ENCODE measurements at places on chromosomes 3 and 15.

DNA sequence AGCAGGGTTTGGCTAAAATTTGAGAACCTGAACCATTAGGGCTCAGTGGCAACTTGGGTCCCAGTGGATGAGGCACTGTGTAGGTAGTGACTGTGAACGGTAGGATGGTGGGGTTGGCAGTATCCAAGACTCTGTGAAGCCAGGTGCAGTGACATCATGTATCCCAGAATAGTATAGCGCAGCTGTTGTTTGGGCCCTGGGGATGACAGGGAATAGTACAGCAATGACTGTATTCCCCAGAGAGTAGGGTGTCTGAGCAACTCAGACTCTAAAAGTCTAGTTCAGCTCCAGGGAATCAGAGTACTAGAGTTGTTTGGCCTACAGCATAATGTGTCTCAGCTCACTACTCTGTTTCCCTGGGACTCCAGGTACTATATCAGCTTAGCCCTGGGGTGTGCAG, 20.7 kb upstream of the PPP2R3A start:
- no peak for DNase-seq

DNA sequence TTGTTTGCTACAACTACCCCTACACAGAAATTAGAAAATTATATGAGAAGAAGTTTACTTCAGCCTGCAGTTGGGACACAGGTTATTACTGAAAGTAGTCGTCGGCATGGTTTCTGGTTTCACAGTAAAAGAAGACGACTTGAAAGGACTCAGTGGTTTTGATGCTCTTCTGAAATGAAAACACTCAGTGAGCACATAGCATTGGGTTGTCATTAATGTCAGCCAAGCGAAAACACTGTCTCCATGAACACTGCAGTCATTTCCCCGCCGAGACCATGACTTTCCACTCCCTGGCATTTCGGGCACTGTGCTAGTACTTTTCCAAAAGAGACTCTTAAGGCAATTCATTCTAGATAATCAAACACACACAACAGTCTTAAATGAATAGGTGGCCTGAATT, 69.2 kb upstream of the ICE2 start:
- peak; percentile 71 for DNase-seq

DNA sequence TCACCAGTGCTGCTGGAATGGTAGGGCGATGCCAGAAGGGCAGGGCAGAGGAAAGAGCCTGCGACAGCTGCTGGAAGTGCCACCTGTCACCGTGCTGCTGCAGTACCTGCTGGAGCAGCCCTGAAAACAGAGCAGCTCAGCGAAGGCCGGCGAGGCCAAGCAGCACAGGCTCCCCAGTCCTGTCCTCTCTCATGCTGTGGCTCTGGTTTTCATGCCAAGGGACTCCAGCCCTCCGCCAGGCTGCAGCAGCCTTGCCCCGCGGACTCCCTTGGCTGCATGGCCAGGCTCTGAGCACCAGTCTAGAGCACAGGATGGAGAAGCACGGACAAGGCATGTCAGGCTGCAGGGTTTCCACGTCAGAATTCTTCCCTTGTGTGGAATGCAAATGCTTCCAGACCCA, 43.9 kb downstream of the ADCY5 start:
- DNase-seq, result no peak

GRCh38 chr3:130093741-130094391, 12.2 kb downstream of the ALG1L2 start:
- DNase-seq, result peak; percentile 40

DNA sequence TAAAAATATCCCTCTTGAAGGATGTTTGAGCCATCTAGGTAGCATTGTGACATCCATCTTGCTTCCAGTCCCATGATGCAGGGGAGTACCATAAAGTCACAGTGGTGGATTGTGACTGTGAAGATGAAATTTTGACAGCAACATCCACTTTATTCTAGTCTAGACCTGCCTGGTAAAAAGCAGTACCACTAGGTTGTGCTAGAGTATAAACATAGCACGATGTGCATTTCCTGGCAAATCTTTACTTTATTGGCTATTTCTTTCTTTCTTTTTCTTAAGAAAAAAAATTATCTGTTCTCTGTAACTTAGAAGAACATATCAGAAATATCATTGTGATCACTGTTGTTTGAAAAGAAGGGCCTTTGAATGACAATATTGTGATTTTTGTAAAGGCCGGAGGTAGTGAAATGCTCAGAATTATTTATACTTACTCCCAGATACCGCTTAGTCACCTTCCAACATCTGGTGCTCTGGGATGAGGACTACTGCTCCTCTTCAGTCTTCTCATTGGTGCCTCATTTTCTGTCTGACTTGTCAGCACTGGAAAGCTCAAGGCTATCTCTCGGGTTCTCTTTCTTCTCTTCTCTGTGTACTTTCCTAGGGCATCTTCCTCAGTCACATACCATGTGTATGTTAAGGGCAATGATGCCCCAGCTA, 35.6 kb downstream of the AGBL1 start:
- DNase-seq, result no peak

DNA sequence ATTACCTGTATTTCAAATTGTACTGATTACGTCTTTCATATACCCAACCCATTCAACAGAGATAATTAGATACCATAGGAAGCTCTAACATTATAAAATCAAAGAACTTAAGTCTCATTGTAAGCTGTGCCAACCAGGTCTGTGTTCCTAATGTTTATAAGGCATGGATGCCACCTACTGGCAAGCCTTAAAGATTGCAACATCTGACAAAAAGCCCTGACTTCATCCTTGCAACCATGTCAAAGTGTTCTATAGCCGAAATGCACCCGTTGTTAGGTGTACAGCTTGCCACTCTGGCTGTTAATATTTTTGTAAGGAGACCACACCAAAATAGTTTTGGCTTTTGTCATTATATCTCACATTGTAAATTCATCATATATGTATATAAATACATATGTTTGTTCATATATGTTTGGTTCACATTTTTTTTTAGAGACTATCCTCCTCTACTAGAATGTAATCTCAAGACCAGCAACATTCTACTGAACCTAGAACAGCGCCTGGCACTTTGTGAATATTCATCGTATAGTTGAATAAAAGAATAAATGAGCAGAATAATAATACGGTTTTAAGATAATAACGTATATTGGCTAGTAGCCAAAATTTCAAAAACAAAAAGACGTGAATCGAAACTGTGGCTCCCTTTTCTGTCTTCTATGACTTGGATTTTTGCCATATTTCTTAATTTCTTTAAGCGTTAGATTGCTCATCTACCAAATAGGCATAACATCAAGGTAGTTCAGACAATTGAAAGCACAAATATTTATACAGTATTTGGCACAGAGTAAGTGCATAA, 258.1 kb downstream of the TBL1XR1 start:
- DNase-seq, result peak; percentile 25

GRCh38 chr3:31522152-31522551, 10.6 kb upstream of the STT3B start:
- no peak for DNase-seq

Data from stimulated activated CD8-positive, alpha-beta memory T cell treated with anti-CD3 and anti-CD28 coated beads, Interleukin-4, amount 100 ng/mL, for 48 hours (primary cell).